ENCODE measurements at places on chromosomes 16 and 17. TPM values are rescaled to one million over a fixed set of nuclear protein-coding genes. Genes with fewer than 3 reads are reported as not detected.
A peak's percentile ranks its signal among the peaks of the same experiment; 100 is the strongest.

- DNase-seq, result peak; percentile 87
These were observed at the start of gene KCNJ12 for GRCh38 chr17:21376081-21376758. Gene KCNJ12, plus strand, starts transcription at chr17:21376357. Its CDS starts 38,986 bp downstream, at chr17:21415343.

DNA sequence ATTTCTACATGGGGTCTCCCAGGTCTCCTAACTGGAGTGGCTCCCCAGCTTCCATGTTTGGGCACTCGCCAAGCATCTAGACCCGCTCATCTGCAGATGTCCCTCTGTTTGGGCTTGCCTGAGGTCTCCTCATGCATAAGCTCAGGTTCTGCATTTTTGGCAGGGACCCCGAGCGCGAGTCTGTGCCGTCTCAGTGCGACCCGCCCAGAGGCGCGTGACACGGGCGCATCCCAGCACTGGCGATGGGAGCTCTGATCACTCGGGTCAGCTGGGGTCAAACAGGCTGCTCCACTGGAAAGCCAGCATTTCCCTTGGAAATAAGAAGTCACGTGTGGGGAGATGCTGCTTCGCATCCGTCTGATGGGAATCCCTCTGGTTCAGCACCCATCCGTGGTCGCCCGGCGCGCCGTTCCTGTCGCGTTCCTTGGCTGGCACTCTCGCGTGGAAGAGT lies 56.9 kb upstream of the FASN start:
- no peak for DNase-seq

- peak; percentile 75 for DNase-seq
These were observed 23.0 kb upstream of the GNA13 start for GRCh38 chr17:65079489-65079900.

DNA sequence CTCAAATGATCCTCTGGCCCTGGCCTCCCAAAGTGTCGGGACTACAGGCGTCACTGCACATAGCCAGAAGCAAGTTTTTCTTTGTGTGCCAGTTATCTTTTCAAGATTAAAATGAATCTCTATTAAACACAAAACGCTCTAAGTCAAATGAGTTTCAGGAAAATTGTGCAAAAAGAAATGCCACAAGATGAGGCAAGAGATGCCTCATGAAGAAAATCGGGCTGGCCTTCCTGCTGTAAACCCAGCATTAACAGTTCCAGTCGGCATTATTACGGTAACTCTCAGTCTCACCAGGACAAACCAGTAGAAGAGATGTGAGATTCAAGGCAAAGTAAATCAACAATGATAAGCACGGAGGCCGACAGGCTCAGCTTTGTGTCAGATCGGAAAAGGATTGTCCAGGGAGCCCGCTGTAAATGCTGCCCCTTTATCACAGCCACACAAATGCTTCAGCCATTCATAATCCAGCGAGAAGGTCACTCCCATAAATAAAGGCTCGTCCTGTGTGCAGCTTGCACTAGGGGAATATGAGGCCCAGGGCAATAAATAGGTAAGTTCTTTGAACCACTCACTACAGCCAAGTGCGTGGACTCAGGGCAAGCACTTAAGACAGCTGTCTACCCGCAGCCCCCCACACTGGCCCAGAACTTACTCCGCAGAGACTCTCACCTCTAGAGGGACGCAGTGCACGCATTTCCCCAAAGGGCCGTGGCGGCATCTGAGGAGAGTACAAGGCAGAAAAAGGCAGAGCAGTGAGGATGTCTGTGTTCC lies 27.2 kb downstream of the NPLOC4 start:
- DNase-seq, result peak; percentile 65

GRCh38 chr17:62572888-62573401 lies 54.5 kb upstream of the MRC2 start:
- DNase-seq, result no peak

DNA sequence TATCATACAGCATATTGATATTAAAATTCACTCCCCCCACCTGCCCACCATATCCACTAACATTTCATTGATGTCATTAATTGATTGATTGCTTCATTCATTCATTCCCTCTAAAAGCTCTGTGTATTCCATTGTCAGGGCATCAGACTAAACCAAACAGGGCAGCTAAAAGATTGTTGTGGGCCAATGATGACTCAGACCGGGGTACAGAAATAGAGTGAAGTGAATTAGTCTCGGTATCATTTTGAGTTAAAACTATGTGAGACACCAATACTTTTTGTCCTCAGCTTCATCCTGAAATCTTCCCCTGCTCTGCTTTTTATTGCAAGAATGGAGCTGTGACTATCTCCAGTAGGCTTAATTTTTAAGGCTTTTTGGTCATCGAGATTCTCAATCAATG lies 868.3 kb downstream of the CDH11 start:
- DNase-seq, result no peak

DNA sequence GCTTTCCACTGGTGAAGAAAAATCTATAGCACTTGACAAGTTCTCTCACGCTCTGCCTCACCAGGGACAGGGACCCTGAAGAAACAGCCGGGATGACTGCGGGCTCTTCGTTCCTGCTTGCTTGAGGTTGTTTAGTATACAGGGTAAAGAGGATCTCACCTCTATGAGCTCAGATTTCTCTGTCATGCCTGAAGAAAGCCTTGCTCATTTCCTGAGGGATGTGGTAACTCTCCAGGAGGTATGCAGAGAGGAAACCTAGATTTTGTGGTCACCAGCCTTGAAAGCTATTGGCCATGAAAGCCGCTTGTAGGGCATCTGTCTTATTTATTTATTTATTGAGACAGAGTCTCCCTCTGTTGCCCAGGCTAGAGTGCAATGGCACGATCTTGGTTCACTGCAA lies 23.2 kb downstream of the USP43 start:
- peak; percentile 59 for DNase-seq

GRCh38 chr17:44241106-44241624 lies 21.7 kb upstream of the UBTF start:
- DNase-seq, result no peak

DNA sequence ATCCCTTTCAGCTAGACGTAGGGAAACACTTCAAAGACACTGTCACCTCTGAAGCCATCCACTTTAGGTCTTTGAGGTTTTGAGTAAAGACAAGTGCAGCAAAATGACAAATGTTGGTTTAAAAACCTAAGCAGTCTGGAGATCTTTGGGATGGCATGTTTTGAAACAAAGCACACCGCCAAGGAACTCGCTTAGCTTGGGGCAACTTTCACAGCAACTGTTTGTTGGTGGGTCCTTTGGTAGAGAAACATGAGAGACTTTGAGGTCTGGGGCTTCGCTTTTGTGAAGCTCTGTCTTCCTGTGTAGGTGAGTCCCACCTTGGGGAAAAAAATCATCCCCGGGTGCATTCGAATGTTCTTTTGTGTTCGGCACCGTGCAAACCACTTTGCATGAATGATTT lies 357.5 kb downstream of the SNX29 start:
- DNase-seq, result no peak

GRCh38 chr17:77831474-77832179 lies 126.9 kb upstream of the TNRC6C start:
- DNase-seq, result no peak

DNA sequence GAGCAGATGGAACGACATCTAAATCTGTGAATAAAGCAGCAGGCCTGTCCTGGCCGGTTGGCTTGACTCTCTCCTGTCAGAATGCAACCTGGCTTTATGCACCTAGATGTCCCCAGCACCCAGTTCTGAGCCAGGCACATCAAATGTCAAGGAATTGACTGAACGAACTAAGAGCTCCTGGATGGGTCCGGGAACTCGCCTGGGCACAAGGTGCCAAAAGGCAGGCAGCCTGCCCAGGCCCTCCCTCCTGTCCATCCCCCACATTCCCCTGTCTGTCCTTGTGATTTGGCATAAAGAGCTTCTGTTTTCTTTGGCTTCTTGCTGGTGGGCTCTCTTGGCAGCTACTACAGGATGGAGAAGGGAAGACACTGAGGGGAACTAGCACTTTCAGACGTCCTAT lies 4.1 kb upstream of the RSAD1 start:
- DNase-seq, result no peak

GRCh38 chr17:13631529-13631928 lies 29.8 kb upstream of the HS3ST3A1 start:
- no peak for DNase-seq

DNA sequence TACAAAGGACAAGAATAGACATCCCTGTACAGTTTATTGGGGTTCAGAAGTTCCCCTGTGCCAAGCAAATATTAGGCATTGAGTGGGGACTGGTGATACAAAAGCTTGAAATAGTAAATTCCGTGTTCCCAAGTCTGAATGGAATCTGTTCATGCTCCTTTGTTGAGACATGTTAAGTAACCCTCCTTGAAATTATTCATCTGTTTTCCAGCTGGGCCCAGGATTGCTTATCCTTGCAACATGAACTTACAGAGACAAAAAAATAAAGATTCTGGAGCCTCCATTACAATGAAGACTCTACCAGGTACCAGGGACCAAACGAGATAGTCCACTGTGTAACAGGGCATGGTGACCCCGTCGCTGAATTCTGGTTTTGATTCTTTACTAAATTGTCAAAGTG lies 6.1 kb upstream of the CCL8 start:
- no peak for DNase-seq

ZNF213 gene
- 5.1 TPM for total RNA-seq

XYLT1 gene
- 21.4 TPM for total RNA-seq

SLC25A11 gene
- 79.8 TPM for total RNA-seq

IGF2BP1 gene
- 360 TPM for total RNA-seq

SLC13A2 gene
- total RNA-seq, result not detected

Measured in endodermal cell (in vitro differentiated cells).